SW480 (cell line): ENCODE measurements at places on chromosomes 16 and 17.

DNA sequence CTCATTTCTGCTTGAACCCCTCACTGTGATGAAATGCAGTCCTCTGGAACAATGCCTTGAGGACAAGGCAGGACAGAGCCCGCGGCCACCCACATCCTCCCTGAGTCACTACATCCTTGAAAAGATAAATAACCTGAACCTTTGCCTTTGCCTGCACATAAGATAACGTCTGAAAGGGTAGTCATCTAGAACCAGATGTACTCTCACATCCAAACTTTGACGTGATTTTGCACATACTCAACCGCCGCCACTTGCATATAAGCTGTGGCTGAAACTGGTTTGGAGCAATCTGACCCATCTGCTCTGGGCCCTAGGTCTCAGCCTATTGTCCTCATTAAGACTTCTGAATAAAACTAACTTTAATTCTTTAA lies 252.1 kb downstream of the PHKB start:
- no peak for DNase-seq

DNA sequence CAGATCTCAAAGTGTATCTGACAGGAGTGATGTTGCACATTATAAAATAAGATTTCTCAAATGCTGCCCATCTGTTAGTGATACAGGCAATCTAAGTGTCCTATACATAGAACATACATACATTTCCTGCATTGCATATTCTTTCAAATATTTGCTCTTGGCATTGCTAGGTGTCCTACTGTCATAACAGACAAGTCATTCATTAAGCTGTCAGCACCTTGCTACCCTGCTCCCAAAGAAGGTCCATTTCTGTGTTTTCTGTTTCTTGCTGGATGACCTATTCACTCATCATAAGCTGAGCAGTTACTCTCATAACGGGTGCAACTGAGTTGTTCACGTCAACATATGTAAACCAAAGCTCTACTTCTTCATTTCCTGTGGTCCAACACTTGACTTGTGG lies 719.0 kb downstream of the KCNJ2 start:
- no peak for DNase-seq

DNA sequence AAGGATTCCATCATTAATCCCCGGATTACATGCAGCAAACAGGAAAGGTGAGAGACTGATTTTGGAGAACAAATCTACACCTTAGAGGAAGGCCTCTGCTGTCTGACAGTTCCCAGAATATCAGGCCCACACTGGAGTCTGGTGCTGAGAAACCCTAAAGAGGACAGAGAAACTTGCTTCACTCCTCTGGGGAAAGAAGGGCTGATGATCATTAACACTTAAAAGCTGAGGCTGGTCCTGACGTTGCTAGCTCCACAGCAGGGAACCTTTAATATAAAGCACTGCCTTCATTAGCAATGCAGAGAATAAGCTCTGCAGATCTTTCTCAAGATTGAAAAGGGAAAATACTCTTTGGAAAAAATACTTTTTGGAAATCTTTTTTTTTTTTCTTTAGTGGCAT lies 1472.4 kb upstream of the GOT2 start:
- DNase-seq = no peak

- DNase-seq = no peak
Observed at GRCh38 chr16:87075319-87075860, 241.8 kb downstream of the C16orf95 start.

- DNase-seq = no peak
Observed at GRCh38 chr16:13391337-13391736, 489.9 kb downstream of the SHISA9 start.

DNA sequence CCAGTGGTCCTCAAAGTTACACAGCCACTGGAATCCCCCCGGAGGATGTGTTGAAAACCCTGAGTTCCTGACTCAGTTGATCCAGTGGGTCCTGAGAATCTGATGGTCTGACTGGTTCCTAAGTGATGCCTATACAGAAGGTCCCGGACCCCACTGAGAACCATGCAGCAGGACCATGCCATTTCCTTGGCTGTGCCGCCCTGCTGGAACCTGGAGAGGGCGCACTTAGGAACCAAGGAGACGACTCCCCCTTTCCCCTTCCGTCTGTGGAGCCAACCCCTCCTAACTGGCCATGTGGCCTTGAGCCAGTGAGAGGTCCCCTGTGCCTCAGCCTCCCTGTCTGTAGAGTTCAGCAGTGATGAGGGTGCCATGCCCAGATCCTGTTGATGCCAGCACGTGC lies 22.0 kb downstream of the C16orf74 start:
- DNase-seq = no peak

GRCh38 chr17:9206741-9207332 lies 185.5 kb downstream of the NTN1 start:
- DNase-seq = no peak
